G401 (cell line): ENCODE measurements at places on chromosomes 4 and X.

DNA sequence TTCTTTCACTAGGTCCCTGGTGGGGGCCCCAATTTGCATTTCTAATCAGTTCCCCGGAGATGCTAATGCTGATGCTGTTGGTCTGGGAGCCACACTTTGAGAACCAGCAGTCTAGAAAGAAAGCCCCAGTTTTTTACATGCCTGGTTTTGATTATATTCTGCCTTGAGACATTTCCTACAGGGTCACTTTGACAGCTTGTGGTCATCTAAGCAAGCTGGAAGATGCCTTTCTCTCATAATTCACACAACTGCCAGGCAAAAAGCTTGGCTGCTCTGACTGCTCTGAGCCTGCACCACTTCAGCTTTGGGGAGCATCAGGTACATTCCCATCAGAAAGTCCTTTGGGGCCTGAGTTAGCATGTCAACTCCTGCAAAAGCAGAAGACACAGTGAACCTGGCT lies 5.9 kb upstream of the PLAC1 start:
- no peak for DNase-seq

DNA sequence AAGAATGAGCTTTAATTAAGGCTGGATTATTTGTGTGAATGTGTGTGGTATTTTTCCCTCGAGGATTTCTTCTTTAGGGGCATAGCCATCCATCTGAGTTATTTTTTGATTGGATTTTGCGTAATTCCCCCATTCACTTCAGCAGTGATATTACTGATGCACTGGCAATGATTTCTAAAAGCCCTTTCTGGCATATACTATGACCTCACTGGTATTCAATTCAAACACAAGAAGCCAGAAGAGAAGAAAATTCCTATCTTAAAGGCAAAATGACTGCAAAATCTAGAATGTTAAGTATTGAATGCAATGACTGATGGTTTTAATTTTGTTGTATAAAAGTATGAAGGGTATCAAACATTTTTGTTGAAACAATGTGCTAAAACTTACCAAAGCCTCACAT lies 71.1 kb upstream of the DDIT4L start:
- DNase-seq, result no peak

DNA sequence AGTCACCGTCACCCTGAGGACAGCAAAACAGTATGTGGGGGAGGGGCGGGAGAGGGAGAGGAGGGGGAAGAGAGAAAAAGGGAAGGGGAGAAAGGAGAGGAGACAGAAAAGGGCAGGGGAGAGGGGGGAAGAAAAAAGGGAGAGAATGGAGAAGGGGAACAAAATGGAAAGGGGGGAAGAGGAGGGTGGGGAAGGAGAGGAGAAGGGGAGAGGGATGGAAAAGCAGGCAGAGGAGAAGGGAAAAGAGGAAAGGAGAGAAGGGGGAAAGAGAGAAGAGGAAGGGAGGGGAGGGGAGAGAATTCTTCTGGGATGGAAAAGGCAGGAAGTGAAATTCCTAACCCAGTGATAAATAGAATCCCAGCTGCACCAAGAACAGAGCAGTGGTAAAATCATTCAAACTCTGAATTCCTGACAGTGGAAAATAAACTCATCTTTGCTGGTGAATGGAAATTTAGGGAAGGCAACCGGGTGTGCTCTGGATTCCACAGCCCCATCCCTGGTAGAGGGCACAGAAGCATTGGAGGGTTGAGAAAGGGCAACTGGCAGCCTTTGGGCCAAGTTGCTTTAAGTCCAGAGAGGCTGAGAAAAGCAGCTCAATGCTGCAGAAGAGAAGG lies 244.2 kb downstream of the BCOR start:
- no peak for DNase-seq

DNA sequence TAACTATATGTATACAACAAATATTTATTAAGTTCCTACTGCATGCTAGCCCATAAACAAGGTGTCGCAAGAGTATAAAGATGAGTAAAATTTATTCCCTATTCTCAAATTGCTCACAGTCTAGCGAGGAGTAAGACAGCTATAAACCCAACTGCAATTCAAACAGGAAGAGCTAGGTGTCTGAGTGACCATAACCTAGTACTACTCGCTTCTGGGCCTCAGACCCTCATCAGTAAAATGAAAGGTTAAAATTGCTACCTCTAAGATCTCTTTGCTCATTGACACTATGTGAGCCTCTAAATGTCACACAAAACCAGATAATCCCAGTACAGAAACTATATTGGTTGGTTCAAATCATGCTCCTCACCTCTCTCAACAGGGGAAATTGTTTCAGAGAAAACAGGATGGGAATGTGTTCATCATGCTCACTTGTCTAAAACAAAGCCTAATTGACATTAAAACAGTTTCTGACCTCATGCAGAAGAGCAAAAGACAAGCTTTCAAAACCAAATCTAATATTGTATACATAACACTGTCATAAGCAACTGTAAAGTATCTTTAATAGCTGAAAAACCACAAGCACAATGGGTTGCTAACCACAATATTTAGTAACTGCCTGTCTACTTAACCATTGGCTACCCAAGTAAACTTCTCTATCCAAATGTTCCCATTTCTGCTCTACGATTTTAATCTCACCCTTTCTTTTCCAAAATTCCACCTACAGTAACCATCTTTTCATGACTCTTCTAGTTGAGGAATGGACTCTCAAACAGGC lies 264.6 kb upstream of the FMR1 start:
- no peak for DNase-seq
